ENCODE measurements at places on chromosomes 13 and 19.

- no peak for DNase-seq
These were observed 23.3 kb downstream of the RBM26 start for GRCh38 chr13:79382545-79383275.

GRCh38 chr13:25882466-25883357 is 169.1 kb downstream of the SHISA2 start:
- DNase-seq, result no peak

GRCh38 chr13:39509616-39510315 is 93.2 kb downstream of the LHFPL6 start:
- no peak for DNase-seq

GRCh38 chr13:43206838-43207237 is 183.5 kb downstream of the DNAJC15 start:
- DNase-seq, result no peak

DNA sequence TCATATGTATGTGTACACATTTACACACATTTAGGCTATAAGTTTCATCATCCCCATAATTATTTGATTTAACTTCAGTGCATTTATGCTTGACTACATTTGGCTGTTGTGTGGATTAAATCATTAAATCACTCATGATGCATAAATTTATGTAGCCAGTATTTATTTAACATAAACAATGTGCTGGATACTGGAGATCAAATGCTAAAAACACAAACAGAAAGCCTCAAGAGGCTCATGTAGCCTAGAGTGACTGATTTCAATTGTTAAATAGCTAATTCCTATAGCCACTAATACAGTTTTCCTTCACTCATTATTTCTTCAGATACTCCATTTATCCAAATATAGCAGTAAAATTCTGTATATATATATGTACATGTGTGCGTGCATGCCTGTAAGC is 376.0 kb downstream of the DACH1 start:
- no peak for DNase-seq

DNA sequence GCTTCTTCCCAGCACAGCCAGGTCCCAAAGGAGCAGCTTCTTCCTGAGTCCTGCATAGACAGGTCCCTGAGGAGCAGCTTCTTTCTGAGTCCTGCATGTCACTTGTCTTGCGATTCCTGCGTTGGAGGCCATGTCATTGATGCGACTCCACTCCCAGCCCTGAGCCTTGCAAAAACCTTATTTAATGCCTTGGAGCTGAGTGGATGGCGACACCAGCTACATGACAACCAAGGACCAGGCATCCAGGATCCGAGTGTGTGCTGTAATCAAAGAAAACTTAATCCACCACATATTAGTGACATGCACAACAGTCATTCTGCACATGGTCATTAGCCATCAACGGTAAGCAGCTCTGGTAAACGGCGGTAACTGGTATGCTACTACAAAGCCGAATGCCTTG is 315.8 kb downstream of the TEX29 start:
- DNase-seq, result no peak

- no peak for DNase-seq
These were observed 118.0 kb downstream of the ATP11A start for GRCh38 chr13:112807653-112808376.

- DNase-seq, result peak; percentile 29
These were observed 412.8 kb downstream of the ZNF536 start for GRCh38 chr19:30784850-30785457.

DNA sequence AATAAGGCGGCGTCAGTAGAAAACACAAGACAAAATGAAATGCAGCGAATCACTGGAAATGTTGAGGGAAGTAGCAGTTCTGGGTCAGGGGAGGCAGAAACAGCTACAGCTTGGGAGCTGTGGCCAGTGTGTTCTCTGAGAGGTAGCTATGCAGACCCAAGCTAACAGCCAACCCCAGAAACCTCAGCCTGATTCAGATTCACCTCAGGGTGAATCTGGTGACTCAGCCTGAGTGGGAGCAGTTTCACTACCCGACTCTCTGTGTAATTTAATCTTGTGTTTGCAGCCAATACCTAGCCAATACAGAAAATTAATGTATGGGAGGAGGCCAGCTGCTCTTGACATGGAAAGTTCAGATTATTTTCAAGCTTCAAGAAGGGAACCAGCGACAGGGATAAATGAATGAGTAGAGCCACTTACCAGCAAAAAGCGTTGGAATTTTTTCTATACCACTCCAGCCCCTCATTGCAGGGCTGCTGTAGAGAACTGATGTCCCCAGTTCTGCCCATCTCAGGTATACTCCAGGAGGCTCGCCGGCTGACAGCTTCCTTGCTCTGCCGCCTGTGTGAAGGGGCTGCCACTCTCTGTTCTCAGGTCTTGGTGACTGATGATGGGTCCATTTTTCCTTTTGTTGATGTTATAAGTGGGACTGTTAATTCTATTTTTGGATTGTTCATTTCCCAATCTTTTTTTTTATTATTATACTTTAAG is 8.9 kb downstream of the IGFL3 start:
- no peak for DNase-seq

DNA sequence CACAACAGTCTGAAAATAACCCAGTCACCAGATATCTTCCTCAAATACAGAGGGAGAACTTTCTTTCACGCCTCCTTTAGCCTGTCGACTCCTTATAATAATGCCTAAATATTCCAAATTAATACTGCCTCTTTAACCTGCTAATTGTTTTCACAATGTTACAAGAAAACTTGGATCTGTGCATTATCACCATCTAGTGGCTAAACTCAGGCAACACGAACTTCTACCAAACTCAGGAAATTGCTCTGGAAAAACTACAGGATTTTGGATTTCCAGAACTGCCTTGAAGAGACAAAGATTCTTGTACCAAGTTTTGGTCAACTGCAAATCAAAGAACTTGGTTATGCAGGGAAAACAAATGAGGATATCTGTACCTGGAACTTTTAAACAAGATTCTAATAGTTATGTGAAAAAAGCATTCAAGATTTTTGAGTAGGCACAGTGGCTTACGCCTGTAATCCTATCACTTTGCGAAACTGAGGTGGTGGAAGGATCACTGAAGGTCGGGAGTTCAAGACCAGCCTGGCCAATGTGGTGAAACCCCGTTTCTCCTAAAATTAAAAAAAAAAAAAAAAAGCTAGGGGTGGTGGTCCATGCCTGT is 10.8 kb downstream of the CLN5 start:
- DNase-seq, result no peak

DNA sequence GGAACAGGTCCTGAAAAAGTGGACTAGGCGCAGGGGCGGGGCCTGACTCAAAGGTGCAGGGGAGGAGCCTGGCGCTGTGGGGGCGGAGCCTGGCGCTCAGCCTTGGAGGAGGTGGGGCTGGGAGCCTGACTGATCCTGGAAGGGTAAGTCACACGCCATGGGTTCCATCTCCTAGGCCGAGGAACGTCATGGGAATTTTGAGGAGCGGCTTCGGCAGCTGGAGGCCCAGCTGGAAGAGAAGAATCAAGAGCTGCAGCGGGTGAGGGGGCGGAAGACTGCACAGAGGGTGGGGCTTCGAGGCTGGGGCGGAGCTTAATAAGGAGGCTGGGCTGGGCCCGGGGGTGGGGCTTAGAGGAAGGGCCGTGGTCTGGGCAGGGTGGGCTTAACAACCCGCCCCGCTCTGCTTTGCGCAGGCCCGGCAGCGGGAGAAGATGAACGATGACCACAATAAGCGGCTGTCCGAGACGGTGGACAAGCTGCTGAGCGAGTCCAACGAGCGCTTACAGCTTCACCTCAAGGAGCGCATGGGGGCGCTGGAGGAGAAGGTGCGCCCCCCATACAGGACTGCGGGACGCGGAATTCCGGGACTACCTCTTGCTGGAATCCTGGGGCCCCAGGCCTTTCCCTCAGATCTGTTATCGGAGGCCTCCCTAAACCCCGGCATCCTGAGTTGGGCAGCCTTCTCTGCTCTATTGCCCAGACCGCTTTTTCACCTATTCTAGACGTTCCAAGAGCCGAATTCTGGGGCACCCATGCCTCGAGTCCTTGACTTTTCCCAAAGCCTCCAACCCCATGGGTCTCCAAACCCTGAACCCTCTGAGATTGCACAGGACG is 14.5 kb downstream of the PPFIA3 start:
- DNase-seq, result no peak

DNA sequence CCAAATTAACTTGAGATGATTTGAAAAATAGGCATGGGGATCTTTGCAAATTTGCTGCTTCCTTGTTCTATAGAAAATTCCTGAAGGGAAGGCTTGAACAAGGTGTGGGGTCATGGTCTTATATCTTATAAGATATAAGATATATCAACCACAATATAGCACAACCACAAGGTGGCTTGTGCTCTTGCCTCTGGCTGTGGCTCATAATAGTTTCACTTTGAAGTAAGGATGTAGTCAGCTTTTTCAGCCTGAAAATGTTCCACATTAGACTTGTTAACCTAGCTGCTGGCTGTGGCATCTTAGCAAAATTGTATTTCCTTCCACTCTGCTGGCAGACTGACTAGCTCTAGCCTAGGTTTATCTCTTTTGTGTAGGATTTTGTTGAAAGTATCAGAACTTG is 169.7 kb downstream of the KLF5 start:
- DNase-seq, result no peak

GRCh38 chr19:3503036-3503572 is 2.6 kb upstream of the DOHH start:
- DNase-seq, result no peak

DNA sequence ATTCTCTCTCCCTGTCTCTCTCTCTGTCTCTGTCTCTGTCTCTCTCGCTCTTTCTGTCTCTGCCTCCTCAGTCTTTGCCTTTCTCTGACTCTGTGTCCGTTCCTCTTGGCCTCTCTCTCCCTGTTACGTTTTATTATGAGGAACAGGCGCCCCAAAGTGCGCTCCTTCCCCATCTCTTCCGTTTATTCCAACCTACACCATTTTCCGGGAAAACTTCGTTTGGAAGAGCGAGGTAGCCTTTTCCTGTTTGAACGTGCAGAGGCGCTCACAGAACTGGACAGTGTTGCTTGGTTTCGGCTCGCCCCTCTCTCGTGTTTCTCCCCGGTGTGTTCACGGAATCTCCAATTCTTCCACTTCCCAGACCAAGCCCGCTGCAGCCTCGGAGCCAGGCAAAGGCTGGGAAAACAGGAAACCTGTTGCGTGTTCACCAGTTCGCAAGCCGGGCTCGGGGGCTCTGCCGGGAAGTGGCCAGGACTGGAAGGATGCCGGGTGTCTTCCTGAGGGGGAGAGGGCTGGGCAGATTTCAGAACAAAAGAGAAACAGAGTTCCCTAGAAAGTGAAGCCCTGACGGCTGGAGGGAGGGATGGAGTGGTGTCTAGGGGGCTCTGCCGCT is 605 bp downstream of the TMEM255B start:
- no peak for DNase-seq

DNA sequence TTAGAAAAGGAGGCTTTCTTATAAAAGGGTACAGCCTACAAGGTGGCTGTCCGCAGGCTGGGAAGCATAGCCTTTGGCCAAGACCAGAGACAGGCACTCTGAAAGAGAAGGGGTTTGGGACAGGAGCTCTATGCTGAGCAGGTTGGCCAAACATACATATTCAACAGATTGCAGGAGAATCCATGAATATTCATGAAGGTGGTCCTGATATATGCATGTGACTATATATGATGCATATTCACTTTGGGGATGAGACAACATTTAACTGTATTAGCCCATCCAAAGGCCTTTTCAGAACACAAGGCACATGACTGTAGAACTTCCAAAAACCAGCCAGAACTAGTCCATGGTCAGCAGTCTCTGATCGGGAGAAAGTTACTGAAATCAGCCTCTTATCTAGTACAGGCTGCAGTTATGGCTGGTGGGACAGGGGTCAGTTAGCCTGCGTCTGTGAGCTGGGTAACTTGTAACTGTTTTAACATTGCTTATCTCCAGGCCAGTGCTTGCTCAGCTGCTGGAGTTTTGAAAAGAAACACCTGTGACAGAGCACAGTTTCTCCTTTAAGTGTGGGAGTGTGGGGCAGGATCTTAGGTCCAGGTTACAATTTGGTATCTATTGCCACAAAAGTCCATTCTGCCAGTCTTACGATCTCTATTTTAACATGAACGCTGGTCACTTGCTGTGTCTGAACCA is 924.2 kb downstream of the UQCRFS1 start:
- no peak for DNase-seq

Measured in activated gamma-delta T cell treated with anti-CD3 and anti-CD28 coated beads, Interleukin-2, amount 50 U/mL, for 16 hours (primary cell).